Stimulated activated CD4-positive, alpha-beta T cell treated with anti-CD3 and anti-CD28 coated beads, TNF-alpha, amount 100 ng/mL, for 1 hour (primary cell): ENCODE measurements at places on chromosomes 3 and 15.

- peak; percentile 5 for DNase-seq
Measured at GRCh38 chr15:43285609-43286037, 18.9 kb upstream of the TGM5 start.

DNA sequence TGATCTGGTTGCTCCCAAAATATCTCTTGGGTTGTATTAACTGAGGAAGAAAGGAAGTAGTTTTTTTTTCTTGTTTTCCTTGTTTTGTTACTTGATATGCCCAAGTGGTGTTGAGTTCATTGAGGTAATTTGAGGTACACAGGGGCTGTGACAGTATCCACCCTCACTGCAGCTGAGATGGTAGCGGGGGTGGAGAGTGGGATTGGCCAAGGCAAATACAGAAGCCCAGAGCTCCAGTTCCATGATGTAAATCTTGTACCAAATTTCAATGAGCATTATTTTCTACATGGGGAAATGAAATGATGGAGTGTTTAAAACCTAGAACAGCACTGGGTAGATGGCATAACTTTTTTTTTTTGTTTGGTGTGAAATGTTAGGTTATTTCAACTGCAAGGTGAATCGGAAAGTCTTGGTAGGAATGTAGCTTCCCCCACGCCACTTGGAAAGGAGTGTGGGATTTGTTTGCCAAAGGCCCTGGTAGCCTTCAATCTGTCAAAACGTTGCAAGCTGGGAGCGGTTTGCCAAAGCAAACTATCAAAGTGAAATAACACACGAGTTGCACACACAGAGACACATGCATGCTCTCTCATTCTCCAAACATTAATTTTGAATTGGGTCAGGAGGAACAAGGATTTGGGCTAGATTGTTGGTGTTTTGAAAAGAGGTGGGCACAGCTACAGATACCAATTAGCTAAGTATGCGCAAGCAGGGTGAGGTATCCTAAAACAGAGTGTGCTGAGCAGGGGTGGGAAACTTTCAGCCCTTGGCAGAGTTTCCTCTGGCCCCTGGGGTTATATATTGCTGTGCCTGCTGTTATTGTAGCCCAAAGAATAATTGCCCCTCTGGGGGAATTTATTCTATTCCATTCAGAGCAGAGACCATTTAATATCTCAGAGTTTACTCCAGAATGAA, 34.6 kb downstream of the THSD4 start:
- DNase-seq = no peak

- no peak for DNase-seq
Measured at GRCh38 chr15:48996276-48996675, 32.6 kb upstream of the SHC4 start.

DNA sequence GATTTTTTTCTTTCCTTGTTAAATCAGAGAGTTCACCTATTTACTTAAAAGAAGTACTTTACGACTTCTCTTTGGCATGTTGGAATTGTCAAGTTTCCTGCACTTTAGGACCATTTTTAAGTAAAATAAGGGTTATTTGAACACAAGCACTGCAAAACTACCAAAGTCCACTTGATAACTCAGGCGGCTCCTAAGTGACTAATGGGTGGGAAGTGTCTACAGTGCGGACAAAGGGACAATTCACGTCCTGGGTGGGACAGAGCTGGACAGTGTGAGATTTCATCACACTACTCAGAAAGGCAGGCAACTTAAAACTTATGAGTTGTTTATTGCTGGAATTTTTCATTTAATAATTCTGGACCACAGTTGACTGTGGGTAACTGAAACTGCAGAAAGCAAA, 590.2 kb upstream of the UBE2E2 start:
- DNase-seq = no peak

DNA sequence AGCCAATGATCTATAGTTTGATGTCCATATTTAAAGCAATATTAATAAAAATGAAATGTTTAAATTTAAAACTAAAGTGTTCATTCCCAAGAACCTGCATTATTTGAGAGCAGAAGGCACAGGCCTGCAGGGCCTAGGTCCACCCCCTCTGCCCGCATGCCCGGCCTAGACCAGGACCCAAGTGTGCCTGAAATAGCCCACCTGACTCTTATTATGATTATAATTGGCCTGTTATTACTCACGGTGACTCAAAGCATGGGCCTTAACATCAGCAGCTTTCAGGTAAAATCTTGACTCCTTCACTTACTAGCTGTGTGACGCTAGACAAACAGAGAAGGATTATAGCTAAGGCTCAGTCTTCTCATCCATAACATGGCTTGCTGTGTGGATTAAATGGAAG, 128.8 kb downstream of the PLCL2 start:
- DNase-seq = no peak

DNA sequence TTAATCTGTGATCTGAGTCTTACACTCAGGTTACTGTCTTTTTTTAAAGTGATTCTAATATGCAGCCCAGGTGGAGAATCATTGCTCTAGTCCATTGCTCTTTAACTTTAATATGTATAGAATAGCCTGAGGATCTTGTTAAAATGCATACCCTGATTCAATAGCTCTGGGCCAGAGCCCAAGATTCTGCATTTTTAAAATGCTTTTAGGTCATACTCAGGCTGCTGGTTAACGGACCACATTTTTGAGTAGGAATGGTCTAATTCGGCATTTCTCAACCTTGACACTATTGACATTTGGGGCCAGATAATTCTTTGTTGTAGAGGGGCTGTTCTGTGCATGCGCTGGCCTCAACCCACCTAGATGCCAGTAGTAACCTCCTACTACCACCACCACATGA, 20.9 kb upstream of the FSTL1 start:
- DNase-seq = no peak

- no peak for DNase-seq
Measured at GRCh38 chr3:86985181-86985826, 5.6 kb downstream of the VGLL3 start.

DNA sequence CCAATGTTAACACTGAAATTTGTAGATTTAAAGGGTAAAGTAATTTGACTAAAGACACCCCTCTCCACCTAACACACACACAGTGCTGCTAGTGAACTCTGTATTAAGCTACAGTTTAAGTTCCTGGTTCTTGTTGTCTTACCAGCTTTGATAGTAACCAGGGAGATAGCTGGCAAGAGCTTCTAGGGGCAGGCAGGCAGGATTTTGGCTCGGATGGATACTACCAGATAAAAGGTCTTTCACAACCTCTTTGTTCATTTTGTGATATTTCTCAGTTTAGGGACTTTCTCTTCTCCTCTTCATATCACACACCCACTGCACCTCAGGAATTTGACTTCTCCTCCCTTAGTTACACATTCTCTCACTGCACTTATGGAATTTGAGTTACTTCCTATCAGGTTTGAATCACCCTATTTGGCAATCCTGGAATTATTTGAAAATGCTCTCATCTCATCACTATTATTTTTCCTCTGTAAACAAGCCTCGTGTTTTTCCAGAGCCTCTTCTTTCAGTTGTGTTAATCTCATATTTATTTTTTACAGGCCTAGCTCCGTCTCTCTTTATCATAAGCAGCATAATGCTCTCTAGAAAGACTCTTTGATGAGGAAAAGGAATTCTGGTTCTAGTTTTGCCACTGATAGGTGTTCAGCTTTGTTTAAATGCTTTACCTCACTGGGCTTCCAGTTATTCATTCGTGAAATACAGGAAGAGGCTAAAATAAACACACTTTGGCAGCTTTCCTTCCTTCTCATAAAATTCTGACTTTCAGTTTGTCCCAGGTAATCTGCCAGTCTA, 23.0 kb upstream of the CLDN1 start:
- DNase-seq = no peak

DNA sequence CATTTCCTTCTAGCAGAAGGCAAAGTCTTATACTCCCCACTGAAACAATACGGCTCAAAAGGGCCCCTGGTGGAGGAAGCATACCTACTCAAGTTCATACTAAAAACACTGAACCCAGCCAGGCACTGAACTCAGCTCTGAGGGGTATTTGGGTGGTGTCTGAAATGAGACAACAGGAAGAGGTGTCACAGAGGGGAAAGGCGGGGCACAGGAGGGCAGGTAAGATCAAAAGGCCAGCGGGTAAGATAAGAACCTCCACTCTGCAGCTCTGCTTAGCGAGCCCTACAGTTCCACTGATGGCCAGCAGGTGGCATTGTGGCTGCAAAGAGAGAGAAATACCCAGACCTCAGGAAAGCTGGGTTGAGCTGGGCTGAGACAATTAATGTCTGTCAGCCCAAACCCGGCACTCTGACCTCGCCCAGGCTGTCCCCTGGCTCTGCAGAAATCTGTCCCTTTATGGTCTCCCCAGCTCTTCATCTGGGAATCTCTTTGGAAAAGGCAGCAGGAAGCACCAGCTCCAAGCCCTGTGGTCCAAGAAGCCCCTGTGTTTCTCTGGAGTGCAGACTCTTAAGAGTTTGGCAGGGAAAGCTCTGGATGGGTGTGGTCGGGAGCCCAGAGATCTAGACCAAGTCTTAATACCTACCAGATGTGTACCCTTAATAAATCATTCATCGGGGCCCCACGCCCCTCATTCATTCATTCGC, 8.4 kb downstream of the MFGE8 start:
- peak; percentile 87 for DNase-seq

DNA sequence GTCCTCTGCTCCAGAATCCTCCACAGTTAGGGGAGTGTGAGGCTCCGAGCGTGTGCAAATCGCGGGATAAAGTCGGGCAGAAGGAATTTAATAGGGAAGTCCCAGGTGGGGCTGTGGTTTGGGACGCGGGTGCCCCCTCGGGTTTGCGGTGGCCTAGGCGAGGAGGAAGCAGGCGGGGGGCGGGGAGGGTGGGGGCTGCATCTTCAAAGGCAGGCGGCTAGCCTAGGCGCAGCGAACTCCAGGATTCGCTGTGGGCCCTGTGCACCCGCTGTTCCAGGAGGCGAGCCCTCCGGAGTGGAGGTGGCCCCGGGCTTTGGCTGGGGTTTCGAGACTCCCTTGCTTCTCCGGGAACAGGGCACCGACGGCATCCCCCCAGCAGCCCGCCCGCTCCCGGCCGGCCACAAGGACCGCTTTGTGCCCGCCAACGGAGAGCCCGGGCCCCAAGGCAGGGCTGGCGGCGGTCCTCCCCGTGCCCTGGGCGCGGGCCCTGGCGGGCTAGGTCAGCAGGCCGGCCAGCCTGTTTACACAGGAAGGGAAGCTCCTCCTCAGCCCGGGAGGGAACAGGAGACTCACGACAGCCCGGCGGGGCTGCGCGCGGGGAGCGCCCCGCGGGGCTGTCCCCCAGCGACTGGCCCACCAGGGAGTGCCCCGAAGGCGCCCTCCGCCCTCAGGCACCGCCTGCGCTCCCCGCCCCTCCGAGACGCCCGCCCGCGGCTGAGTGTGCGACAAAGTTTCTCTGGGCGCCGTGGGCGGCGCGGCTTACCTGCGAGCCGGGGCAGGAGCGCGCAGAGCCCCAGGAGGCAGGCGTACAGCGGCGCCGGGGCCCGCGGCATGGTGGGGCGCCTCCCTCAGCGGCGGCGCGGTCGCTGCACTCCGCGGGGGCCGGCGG, 753 bp downstream of the ITGB5 start:
- peak; percentile 32 for DNase-seq

- DNase-seq = no peak
Measured at GRCh38 chr15:27690290-27690689, 408.8 kb downstream of the OCA2 start.

DNA sequence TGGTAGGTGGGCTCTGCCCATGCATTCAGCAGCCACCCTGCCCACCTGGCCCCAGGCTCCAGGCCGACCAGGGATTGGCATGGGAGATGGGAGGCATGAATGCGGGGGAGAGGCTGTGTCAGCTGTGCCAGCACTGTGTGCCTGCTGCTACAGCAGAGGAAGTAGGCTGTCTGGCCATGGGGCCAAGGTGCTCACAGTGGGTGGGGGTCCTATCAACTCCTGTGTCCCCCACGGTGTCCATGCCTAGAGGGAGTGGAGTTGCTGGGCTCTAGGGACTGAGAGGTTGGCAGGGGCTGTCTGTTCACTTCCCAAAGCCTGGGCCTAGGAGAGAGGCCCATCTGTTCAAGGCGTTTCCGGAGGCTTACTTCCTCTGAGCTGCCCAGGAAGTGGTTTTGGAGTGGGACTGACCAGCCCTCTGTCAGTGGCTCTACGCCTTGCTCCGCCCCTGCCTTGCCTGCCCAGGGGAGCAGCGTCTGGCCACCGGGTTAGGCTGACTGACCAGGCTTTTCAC, 5.8 kb downstream of the PRKCD start:
- DNase-seq = no peak

GRCh38 chr3:143506190-143506589, 342.1 kb downstream of the SLC9A9 start:
- no peak for DNase-seq

DNA sequence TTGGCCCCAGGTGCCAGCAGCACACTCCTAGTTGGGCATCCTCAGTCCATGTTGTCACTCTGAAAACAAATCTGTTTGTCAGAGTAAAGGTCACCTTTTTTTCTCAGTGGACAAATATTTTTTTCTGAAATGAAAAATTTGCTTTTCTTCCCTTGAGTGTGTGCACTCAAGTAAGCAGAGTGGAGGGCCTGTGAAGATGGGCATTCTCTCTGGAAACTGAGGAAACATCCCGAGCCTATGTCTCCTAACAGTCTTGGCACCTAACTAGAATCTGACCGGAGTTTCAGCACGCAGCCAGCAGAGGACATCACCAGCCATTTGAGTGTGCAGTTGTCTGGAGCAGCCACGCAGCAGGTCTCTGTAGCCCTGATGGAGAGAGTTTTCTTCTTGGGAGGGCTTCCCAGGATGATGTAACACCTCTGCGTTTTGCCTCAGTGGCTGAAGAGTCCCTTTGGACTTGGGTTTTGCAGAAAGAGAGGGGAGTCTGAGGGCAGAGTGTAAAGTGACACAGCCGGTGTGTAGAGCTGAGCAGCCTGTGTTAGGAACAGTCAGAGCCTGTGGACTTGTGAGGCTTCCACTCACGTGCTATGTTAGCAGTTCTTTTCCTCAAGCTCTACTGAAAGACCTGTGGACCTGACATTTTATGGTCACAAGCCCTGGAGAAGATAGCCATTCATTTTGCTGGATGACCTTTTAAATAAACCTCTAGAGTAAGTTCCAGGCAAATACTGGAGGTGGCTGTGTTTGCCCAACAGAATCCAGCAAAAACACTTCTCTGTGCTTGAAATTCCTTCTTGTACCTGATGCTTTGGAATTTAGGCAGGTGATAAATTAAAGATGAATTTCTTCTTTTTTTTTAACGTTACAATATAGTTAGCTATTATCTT, 51.6 kb downstream of the ABHD2 start:
- DNase-seq = no peak

GRCh38 chr3:122902326-122902725, 107.5 kb downstream of the SLC49A4 start:
- no peak for DNase-seq

DNA sequence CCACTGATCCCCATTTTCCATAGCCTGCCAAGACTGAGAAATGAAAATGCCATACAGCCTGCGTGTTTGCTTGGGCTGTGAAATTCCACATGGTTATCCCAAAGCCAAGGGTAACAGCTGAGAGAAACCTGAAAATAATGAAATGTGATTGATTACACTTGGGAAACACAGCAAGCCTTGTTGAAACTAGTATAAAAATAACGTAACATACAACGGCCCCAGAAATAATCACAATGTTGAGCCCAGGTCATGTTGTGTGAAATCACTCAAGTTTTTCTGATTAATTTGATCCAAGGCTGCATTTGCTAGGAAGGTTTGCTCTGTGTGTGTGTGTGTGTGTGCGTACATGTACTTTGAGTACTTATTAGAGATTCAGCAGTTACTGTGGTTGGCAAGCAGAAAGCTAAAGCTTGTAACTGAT, 269.0 kb downstream of the OXSM start:
- no peak for DNase-seq
